ENCODE measurements at places on chromosomes 7 and 10.

DNA sequence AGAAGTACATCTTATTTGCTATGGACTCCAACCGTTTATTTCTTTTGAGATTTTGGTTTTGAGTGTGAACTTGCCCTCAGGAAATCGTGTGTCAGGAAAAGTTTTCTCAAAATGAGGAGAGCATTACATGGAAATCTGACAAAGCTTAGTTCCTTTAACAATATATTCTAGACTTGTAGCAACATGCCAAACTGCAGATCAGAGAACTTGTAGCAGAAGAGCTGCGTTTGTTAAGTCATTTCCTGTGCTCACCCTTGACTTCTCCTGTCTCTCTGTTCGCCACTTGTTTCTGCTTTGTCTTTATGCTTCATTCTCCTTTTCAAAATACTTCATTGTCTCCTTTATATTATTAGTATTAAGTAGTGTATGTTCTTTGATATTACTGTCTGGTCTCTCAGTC lies 116.6 kb upstream of the FOXP2 start:
- H3K27me3 ChIP-seq = no peaks in the 10 kb centered on the region
- no peak for DNase-seq
- H3K36me3 ChIP-seq = peaks cover 4% of the 10 kb centered on the region
- no peak overlapping the region for H3K27ac ChIP-seq
- H3K4me3 ChIP-seq = no peak overlapping the region
- H3K4me1 ChIP-seq = no peaks in the 10 kb centered on the region

DNA sequence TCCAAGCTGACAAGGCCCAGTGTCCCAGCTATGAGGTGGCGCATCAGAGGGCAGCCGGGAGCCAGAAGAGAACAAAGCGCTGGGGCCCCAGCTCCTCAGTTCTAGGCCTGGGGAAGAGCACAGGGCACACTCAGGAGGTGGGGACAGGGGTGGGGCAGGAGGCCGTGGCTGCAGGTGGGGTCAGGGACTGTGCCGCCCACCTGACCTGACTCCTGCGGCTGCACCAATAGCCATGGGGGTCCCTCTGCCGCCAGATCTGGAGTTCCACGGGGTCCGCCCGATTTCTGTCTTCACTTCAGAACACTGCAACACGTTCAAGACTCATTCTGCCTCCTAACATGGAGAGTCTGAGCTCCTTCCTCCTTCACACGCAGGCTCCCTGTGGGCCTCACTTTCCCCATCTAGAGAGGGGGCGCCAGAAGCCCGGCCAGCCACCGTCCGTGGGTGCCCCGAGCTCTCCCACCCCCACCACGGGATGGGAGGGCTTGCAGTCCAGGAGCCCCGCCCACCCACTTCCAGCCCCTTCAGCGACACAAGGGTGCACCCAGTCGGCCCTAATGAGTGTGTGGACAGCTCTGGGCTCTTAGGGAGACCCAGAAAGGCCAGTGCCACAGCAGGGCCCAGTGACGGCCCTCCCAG lies 278.3 kb downstream of the MAD1L1 start:
- H3K4me1 ChIP-seq = no peaks in the 10 kb centered on the region
- H3K27me3 ChIP-seq = no peaks in the 10 kb centered on the region
- H3K27ac ChIP-seq = no peak overlapping the region
- DNase-seq = no peak
- H3K4me3 ChIP-seq = no peak overlapping the region

- H3K4me3 ChIP-seq = no peak overlapping the region
- H3K27ac ChIP-seq = no peak overlapping the region
- H3K4me1 ChIP-seq = no peaks in the 10 kb centered on the region
- H3K36me3 ChIP-seq = no peaks in the 10 kb centered on the region
- no peaks in the 10 kb centered on the region for H3K27me3 ChIP-seq
Measured at GRCh38 chr7:56157238-56157790, 41.1 kb upstream of the NUPR2 start.

GRCh38 chr10:17060289-17060688 lies 69.3 kb downstream of the CUBN start:
- no peaks in the 10 kb centered on the region for H3K4me1 ChIP-seq
- no peak overlapping the region for H3K27ac ChIP-seq
- H3K27me3 ChIP-seq = no peaks in the 10 kb centered on the region
- H3K36me3 ChIP-seq = peaks cover 12% of the 10 kb centered on the region

DNA sequence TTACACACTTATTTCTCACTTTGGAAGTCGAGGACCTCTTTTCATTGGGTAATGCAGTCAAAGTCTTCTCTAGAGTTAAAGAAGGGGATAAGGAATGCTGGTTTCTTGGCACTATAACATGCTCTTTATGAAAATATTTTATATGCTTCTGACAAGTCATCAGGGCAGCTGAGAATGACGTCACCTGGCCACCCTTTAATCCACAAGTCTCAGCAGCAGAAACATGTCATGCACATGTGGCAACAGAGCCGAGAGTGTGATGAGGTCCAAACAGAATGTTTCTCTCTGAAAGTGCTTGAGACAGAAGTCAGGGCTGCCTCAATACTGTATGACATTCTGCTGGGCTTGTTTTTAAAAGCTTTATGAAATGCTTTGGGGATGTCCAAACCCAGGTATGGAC lies 63.5 kb upstream of the C10orf90 start:
- H3K27me3 ChIP-seq = peaks cover 5% of the 10 kb centered on the region
- H3K4me3 ChIP-seq = no peak overlapping the region
- no peak overlapping the region for H3K27ac ChIP-seq
- H3K4me1 ChIP-seq = no peaks in the 10 kb centered on the region

GRCh38 chr10:93150990-93151547 lies 77.4 kb downstream of the CYP26A1 start:
- H3K36me3 ChIP-seq = no peaks in the 10 kb centered on the region
- no peak overlapping the region for H3K27ac ChIP-seq
- no peaks in the 10 kb centered on the region for H3K27me3 ChIP-seq
- no peak overlapping the region for H3K4me3 ChIP-seq
- H3K4me1 ChIP-seq = no peaks in the 10 kb centered on the region

GRCh38 chr10:79046741-79047583 lies 21.8 kb upstream of the ZMIZ1 start:
- H3K27me3 ChIP-seq = no peaks in the 10 kb centered on the region
- no peak overlapping the region for H3K27ac ChIP-seq
- no peak for DNase-seq

DNA sequence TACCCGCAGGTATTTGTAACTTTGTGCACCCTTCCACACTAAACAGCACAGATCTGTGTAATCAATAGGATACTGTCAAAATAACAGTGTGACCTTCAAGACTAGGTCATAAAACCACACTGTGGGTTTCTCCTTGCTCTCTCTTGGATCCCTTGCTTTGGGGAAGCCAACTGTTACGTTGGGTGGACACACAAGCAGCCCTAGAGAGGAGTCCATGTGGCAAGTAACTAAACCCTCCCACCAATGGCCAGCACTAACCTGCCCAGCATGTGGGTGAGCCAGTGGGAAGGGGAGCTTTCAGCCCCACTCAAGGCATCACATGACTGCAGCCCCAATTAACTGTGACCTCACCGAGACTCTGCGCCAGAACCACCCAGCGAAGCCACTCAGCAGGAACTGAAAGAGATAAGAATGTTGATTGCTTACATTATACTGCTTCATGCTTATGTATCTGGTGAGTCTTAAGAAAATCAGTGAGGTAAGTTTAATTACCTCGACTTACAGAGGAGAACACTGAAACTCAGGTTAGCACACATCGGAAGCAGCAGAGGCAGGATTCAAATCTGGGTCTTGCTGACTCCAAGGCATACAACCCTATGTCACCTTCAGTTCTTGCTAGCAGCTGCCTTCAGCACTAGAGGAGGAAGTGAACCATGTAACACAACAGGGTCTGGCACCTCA lies 9.4 kb upstream of the ZC3HAV1 start:
- peak overlapping the region; percentile 71 for H3K27ac ChIP-seq
- peak; percentile 77 for DNase-seq
- H3K4me3 ChIP-seq = no peak overlapping the region
- H3K36me3 ChIP-seq = no peaks in the 10 kb centered on the region
- peaks cover 15% of the 10 kb centered on the region for H3K4me1 ChIP-seq

All from large intestine (tissue), 12 donors.